Left renal pelvis (tissue), 4 donors: ENCODE measurements at places on chromosomes 7 and 10. TPM values are rescaled to one million over a fixed set of nuclear protein-coding genes. Genes with fewer than 3 reads are reported as not detected.

SNCG gene
- polyA plus RNA-seq: 9.5 TPM

ARMH3 gene
- 20.9 TPM for polyA plus RNA-seq

DNA sequence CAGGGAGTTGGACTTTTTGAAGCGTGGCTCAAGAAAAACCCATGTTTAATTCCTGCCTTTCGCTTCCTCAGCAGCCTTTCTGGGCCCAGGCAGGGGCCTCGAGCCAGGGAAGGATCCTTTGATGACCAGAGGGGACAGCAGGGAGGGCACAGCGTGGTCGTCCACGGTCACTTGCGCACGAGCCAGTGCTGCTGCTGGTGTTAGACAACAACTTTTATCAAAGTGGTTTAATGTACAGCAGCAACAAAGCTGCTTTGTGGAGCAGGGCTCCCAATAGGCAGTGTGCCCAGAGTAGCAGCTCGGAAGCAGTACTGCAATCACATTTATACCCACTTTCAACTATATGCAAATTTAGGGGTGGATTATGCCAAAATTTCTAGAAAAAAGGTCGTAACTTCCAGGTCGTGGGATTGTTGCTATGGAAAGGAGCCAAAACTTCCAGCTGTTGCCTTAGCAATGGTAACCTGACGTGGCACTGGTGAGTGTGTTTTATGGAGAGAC lies 6.1 kb downstream of the GIMAP1 start:
- DNase-seq: no peak

AGFG2 gene
- 14.4 TPM for polyA plus RNA-seq

- DNase-seq: no peak
These were observed 541 bp downstream of the ELMO1 start for GRCh38 chr7:37448011-37448635.

SYNPO2L gene
- polyA plus RNA-seq: 0.29 TPM

LBX1 gene
- not detected for polyA plus RNA-seq

C10orf62 gene
- 0.73 TPM for polyA plus RNA-seq

NKX1-2 gene
- polyA plus RNA-seq: not detected

DNA sequence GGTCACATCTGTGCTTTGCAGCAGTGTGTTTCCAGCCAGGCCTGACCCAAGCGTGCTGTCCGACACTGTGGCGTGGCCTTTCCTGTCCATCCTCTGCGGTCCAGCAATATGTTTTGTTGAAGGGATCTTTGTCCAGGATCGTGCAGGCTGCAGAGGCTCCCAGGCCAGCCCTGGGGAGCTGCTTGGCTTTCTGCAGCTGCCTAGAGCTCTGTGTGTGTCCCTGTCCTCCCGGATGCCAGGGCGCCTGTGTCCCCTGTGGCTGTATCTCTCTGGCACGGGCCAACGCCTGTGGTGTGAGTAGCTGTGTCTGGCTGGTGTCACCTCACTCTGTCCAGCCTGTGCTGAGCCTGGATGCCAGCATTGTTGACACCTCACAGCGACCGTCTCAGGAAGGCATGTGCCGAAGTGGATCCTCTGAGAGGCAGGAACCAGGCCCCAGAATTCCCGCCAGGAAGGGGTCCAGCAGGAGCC lies 94.5 kb downstream of the INPP5A start:
- DNase-seq: no peak
